ENCODE measurements at places on chromosomes 6 and 20. TPM values are rescaled to one million over a fixed set of nuclear protein-coding genes. Genes with fewer than 3 reads are reported as not detected.
A peak's percentile ranks its signal among the peaks of the same experiment; 100 is the strongest.

DNA sequence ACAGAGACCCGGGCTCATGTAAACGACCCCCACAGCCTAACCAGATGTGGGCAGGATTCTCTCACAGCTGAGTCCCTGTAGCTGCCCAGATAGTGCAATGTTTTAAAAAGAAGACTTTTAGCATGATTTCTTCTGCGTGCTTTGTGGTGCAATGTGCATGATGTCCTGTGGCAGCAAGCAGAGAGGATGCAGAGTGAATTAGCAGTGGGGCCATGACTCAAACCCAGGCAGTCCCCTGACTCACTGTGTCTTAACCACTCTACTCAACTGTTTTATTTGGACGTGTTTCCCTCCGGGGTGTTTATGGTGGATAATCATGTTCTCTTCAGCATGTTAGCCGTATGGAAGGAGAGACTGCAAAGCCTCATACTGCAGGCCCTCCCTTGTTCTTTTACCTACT, 247.9 kb downstream of the SLC24A3 start:
- DNase-seq, result peak; percentile 84

DNA sequence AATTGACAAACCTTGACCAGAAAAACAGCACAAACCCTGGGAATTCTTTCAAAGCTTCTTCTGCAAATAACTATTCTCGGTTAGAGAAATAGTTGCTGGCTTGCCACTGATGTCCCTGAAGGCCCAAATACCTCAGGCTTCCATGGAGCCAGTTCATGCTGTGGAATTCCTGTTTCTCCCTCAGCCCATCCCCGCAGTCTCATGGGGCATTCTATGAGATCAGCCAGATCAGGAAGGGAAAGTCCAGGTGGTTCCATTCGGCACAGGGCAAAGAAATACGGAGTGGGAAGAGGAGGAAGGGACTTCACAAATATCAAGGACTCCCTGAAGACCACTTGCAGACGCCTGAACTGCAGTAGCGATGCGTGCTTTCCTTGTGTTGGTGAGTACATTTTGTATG, 63.3 kb downstream of the MYLK4 start:
- DNase-seq, result no peak

GRCh38 chr20:50194422-50194830, 3.8 kb downstream of the CEBPB start:
- DNase-seq, result no peak

GRCh38 chr6:152309648-152310047, 327.5 kb downstream of the SYNE1 start:
- DNase-seq, result peak; percentile 3

DNA sequence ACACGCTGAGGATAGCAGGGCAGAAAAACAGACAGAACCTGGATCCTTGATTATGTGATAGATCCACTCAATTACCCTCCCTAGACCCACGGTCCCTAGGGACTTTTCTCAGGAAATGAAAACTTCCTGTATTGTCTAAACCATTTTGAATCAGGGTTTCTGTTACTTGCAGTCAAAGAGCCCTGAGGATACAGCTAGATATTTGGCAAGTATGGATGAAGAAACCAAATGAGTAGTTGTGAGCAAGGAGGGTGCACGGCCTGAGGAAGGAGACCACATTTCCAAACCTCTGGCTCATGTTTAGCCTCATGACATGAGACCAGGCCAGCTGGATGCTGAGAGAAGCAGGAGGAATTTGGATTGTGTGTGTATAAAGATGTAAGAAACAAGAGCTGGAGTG, 91.6 kb downstream of the MRPL14 start:
- no peak for DNase-seq

GRCh38 chr6:6803180-6803977, 214.9 kb downstream of the LY86 start:
- no peak for DNase-seq

- no peak for DNase-seq
These were observed 47.5 kb downstream of the TRAM2 start for GRCh38 chr6:52529311-52529710.

GRCh38 chr20:48819821-48820648, 7.8 kb downstream of the PREX1 start:
- no peak for DNase-seq

DNA sequence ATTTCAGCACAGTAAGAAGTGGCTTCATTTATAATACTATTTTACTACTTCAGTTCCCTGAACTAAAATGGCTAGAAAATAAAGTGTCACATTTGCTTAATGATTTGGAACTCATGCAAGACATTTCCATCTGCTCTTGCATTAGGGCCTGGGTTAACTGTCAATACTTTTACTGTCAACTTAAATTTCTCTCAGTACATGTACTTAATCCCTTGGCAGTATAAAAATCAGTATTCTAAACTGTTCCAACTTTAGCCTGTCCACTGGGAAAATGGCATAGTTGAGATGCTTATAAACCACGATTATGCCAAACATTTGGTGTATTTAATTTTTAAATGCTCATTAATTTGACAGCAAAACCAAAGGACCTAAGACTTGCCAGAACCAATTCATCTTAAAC, 154.5 kb downstream of the ASCC3 start:
- no peak for DNase-seq

DNA sequence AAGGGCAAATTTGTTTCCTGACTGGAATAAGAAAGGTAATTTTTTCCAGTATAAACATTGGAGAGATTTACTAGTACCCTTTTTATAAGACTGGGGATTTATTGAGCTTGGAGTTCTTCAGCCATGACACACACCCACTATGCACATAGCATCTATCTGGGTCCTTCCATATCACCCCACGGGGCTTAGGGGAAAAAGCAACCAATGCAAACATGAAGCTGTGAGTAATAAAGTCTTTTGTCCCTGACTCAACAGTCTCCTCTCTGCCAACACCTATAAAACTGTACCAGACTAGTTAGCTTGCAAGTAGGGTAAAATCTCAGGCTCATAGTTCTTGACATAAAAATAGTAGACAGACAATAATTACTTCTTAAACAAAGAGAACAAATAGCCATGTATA, 23.4 kb downstream of the COL21A1 start:
- peak; percentile 90 for DNase-seq

- DNase-seq, result peak; percentile 7
These were observed 29.7 kb downstream of the RPF2 start for GRCh38 chr6:111011360-111012142.

DNA sequence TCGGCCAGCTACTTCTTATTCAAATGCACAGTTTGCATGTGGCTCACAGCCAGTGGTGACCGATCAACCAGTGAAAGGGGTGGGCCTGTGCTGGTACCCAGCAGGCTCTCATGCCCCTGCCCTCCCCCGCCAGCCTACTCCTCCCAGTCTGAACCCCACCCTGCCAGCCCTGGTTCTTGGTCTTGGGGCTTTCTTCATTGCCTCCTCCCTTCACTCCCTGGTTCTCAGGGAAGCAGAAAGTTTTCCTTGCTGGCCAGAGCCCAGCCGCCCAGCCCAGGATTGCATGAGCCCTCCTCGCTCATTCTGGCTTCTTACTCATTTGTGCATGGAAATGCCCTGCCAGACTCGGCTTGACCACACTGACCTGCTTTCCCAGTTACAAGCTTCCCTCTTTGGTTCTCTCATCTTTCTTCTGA, 40.8 kb downstream of the KCNK17 start:
- DNase-seq, result no peak

DNA sequence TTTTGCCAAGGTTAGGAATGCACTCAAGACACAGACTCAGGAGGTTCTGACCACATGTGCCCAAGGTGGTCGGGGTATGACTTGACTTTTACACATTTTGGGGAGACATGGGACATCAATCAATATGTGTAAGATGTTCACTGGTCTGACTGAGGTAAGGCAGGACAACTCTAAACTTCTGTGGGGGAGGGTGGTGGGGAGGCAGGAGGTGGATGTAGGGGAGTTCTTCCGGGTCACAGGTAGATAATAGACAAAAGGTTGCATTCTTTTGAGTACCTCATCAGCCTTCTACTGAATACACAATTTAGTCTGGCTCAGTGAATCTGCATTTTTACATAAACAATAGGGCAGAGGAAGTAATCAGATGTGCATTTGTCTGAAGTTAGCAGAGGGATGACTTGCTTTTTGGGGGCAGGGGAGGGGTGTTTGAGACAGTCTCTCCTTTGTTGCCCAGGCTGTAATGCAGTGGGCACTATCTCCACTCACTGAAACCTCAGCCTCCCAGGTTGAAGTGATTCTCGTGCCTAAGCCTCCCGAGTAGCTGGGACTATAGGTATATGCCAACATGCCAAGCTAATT, 10.9 kb downstream of the ECHDC1 start:
- no peak for DNase-seq

DNA sequence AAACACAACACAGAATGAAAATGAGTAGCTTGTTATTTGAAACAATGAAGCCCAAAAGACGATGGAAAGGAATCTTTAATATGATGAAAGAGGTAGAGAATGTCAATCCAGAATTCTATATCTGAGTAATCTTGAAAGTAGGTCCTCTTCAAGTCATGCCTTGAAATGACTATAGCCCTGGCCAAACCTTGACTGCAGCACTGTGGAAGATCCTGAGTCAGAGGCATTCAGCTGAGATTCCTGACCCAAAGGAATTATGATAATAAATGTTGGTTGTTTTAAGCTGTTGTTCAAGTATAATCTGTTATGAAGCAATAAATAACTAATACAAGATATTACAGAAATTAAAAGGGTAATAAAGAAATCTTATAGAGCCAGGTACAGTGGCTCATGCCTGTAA, 64.8 kb downstream of the IBTK start:
- no peak for DNase-seq

DNA sequence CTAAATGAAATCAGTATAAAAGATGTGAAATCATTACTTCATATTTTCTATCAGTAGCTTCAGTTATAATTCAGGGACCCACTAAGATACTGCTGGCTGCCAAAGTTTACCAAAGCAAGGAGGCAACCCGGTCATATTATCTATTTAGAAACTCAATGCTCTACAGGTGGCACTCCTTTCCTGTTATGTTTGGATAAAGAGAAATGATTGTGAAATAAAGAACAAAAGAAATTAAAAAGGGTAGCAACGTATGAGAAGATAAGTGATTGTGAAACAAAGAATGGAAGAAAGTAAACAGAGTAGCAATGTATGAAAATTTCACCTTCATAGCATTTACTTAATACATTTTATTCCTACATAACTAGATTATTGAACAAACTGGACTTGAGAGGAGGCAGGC, 45.2 kb downstream of the RSPH3 start:
- DNase-seq, result no peak

- DNase-seq, result no peak
These were observed 321.0 kb upstream of the HSF2 start for GRCh38 chr6:122078481-122078880.

DNA sequence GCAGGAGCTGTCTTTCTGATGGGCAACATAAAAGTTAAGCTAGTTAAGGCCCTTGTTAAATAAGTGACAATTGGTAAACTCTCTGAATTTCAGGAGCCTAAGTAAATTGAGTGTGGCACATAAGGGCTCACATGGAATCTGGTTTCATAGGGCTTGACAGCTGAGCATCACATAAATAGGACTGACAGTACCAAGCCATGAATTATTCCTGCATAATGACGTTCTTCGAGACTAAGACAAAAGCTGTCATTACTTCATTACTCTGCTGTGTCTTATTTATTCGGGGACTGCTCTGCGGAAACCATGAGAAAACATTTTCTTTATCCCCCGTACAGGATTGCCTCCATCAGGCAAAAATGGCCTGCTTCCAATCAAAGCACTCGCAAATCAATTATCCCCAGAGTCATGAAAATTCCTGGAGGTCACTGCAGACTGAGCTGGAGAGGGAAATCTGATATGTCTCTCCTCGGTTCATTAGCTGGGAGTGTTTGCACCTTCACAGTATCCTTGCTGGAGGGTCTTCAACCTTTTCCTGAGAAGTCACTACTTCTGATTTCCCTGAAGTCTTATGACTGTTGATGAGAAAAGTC, 311.4 kb downstream of the CDH26 start:
- DNase-seq, result no peak

- peak; percentile 36 for DNase-seq
These were observed 4.0 kb upstream of the ATXN1 start for GRCh38 chr6:16765235-16765634.

DNA sequence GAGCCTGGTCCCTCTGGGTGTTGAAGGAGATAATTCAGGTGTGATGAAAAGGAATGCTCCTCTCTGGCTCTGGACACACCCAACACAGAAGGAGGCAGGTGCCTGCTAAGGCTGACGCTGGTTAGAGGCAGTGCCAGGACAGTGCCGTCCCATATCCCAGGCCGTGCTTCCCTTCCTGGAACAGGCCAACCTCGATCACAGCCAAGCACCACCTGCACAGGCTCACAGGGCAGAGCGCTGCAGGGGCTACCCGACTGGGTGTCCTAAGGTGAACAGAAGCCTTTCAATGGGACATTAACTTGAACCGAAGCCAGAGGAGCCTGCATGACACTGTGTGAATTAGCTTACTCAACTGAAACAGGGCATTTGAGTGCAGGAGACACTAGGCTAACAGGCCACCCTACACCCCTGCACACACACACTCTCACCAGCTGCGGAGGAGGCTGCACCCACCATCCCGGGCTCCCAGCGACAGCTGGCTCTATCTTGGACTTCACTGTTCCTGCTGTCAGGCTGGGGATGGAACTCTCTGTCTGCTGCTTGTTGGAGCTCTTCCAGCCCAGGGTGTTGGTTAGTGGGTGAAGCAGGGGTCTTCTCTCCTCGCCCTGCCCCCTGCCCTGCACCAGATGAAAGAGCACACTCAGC, 347.2 kb downstream of the TAF4 start:
- no peak for DNase-seq

DNA sequence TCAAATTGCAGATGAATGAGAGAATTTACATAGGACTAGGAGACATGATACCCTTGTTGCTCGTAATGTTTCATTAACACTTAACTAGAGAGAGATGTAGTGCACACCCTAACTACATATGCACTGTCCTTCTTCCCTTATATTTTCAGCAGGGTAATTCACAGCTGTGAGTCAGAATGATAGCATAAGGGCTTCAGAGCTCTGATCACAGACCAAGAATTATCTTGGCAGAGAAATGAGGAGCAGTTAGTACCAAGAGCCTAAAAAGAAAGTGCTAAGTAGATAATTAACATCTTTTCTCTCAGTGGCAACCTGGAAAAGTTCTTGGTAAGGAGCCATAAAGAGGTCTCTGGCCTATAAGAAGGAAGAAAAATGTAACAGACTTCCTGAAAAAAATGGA, 35.8 kb downstream of the GRIK2 start:
- DNase-seq, result no peak

GRCh38 chr20:11677428-11677827, 240.3 kb upstream of the BTBD3 start:
- DNase-seq, result no peak

The PRL gene
- not detected for total RNA-seq

The C6orf58 gene
- 0.39 TPM for total RNA-seq

The CST9 gene
- total RNA-seq, result not detected

The DSP gene
- 67.4 TPM for total RNA-seq

The CGA gene
- not detected for total RNA-seq

The SPATA25 gene
- not detected for total RNA-seq

The JPH2 gene
- total RNA-seq, result 2.1 TPM

The ZNF451 gene
- total RNA-seq, result 41.9 TPM
